ENCODE measurements at places on chromosomes 2 and 18. TPM values are rescaled to one million over a fixed set of nuclear protein-coding genes. Genes with fewer than 3 reads are reported as not detected.

ROCK1 gene
- polyA plus RNA-seq, result 30.4 TPM

RUFY4 gene
- polyA plus RNA-seq, result not detected

ADAM23 gene
- not detected for polyA plus RNA-seq

PLCL1 gene
- polyA plus RNA-seq, result 17.3 TPM

TMEM37 gene
- polyA plus RNA-seq, result not detected

SLC16A14 gene
- polyA plus RNA-seq, result not detected

RBM43 gene
- polyA plus RNA-seq, result 4.8 TPM

DHRS9 gene
- not detected for polyA plus RNA-seq

UGT1A3 gene
- not detected for polyA plus RNA-seq

CD28 gene
- 117 TPM for polyA plus RNA-seq

GKN1 gene
- polyA plus RNA-seq, result not detected

AFF3 gene
- 4.4 TPM for polyA plus RNA-seq

CDH20 gene
- 0.06 TPM for polyA plus RNA-seq

LOXHD1 gene
- polyA plus RNA-seq, result not detected

PARD3B gene
- polyA plus RNA-seq, result 0.68 TPM

VWA3B gene
- not detected for polyA plus RNA-seq

FAM124B gene
- 2.7 TPM for polyA plus RNA-seq

UGT1A8 gene
- polyA plus RNA-seq, result not detected

CCDC142 gene
- 8.9 TPM for polyA plus RNA-seq

PTPN2 gene
- polyA plus RNA-seq, result 94.1 TPM

MALL gene
- polyA plus RNA-seq, result 0.13 TPM

LRATD1 gene
- polyA plus RNA-seq, result not detected

MLPH gene
- polyA plus RNA-seq, result not detected

ABCG8 gene
- 0.09 TPM for polyA plus RNA-seq
